ENCODE measurements at places on chromosomes 12 and 14.

GRCh38 chr12:77606348-77606747 lies 224.3 kb upstream of the NAV3 start:
- no peak for DNase-seq

DNA sequence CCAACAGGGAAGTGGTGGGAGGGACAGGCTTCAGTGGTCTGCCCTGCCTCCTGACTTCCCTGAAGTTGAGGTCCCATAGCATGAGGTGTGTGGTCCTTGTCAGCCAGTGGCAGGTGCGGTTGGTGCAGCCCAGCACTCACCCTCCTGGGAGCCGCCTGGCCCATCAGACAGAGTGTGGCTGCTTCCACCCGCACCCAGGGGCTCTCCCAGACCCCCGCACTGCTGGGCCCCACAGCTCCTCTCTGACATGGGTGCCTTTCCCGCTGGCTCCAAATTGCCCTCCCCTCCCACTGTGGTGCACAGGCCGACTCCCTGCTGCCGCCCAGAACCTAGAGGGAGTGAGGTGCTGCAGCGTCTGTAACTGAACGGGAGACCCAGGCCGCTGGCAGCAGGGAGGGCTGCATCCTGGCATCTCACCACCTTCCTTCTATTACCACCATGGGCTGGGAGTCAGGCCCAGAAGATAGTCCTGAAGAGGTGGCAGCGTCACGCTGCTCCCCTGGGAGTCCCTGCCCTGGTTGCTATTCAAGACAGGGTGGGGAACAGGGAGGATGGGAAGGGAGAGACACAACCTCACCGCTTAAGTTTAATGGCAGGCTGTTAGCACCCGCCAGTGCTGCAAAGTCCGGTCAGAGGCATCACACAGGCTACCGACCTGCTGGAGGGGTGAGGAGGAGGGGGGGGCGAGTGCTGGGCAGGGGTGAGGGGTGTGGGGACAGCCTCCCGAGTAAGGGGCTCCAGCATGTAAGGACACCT lies 180.6 kb upstream of the PRMT8 start:
- DNase-seq: no peak

GRCh38 chr12:71786829-71787228 lies 32.2 kb downstream of the RAB21 start:
- no peak for DNase-seq

DNA sequence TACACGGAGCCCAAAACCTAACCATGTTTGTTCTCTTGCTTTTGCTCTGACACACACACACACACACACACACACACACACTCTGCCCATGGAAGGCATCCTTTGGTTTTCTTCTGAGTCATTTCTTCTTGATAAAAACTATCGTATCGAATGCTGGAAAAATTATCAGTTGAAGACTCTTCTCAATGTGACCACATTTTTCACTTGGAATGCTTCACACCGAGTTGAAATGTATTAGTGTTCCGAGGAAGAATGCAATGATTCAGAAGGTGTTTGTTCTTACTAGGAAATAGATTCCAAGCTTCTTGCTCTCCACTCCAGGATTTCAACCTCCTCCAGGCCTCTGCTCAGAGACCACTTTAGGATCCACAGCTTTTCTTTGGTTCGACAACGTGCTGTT lies 226.3 kb downstream of the MON2 start:
- DNase-seq: no peak

- no peak for DNase-seq
Measured at GRCh38 chr12:51869931-51870330, 18.0 kb upstream of the ANKRD33 start.

GRCh38 chr12:31456562-31456961 lies 130.6 kb upstream of the SINHCAF start:
- DNase-seq: no peak

DNA sequence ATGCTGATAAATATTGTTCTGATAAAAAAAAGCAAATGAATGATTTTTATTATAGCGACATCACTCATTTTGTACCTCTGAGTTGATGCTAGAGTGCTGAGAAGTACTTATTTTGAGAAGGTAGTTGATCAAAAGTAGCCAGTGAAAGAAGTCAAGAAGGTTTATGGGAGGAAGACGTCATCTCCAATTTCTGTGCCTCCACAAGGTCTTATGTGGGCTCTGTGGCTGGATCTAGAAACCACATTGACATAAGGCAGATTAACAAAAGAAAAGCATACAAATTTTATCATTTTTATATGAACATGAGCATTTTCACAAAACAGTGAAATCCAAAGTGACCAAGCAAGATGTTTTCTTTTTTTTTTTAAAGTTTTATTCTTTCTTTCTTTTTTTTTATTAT lies 289.5 kb upstream of the FAR2 start:
- DNase-seq: no peak

GRCh38 chr14:102882226-102882906 lies 40.1 kb upstream of the AMN start:
- no peak for DNase-seq

GRCh38 chr14:60324837-60325236 lies 75.8 kb downstream of the PPM1A start:
- no peak for DNase-seq

GRCh38 chr14:20657216-20658211 lies 16.0 kb upstream of the OR6S1 start:
- DNase-seq: no peak

- no peak for DNase-seq
Measured at GRCh38 chr12:132873724-132874123, 13.7 kb downstream of the CHFR start.

- DNase-seq: no peak
Measured at GRCh38 chr12:107461222-107461975, 224.2 kb upstream of the PWP1 start.

- DNase-seq: no peak
Measured at GRCh38 chr14:87152693-87153092, 840.3 kb downstream of the GALC start.

- no peak for DNase-seq
Measured at GRCh38 chr14:98143566-98143965, 1128.4 kb downstream of the BCL11B start.

GRCh38 chr12:122979908-122980182 lies 636 bp upstream of the ARL6IP4 start:
- no peak for DNase-seq

- no peak for DNase-seq
Measured at GRCh38 chr14:81219759-81220579, 790 bp downstream of the GTF2A1 start.

GRCh38 chr12:93009533-93009932 lies 80.4 kb upstream of the EEA1 start:
- DNase-seq: no peak

- DNase-seq: no peak
Measured at GRCh38 chr12:52692254-52692653, 11.1 kb downstream of the KRT77 start.

DNA sequence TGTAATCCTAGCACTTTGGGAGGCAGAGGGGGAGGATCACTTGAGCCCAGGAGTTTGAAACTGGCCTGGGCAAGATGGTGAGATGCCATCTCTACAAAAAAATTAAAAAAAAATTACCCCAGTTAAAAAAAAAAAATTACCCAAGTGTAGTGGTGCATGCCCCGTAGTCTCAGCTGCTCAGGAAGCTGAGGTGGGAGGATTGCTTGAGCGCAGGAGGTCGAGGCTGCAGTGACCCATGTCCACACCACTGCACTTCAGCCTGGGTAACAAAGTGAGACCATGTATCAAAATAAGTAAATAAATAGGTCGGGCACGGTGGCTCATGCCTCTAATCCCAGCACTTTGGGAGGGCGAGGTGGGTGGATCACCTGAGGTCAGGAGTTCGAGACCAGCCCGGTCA lies 128.8 kb downstream of the VRK1 start:
- DNase-seq: no peak

DNA sequence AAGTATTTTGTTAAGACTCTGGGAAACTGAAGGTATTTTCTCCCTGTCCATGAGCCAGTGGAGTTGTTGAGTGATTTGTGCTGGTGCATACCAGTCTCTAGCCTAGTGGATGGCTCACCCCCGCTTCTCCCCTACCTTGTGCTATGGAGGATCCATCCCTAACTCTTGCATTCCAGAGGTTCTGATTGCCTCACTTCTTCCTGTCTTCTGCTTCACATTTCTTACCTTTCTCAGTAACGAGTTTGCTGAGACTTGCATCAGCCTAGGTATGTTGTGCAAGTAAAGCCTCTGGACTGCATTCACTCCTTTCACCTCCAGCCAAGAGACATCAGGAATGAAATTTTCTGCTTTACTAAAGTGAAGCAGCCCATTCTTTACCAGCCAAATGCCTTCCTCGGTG lies 391.6 kb downstream of the ZFP36L1 start:
- no peak for DNase-seq

All from ascending aorta (tissue), 2 donors.